Suprapubic skin (tissue), 4 donors: ENCODE measurements at places on chromosomes 5 and 9. TPM values are rescaled to one million over a fixed set of nuclear protein-coding genes. Genes with fewer than 3 reads are reported as not detected.

AFAP1L1 gene
- total RNA-seq, result 11.6 TPM

ANKRD18B gene
- 9.5 TPM for total RNA-seq

PCDHA9 gene
- 0.34 TPM for total RNA-seq

NMUR2 gene
- not detected for total RNA-seq

POMT1 gene
- 62.0 TPM for total RNA-seq

- DNase-seq, result no peak
These were observed 74.0 kb downstream of the UBAP1 start for GRCh38 chr9:34252670-34253459.

- no peak for DNase-seq
These were observed 91.0 kb downstream of the HSPA4 start for GRCh38 chr5:133142782-133143181.

GRCh38 chr5:143236682-143237081, 166.8 kb downstream of the NR3C1 start:
- no peak for DNase-seq

GRCh38 chr5:80151890-80152289, 104.0 kb downstream of the SERINC5 start:
- no peak for DNase-seq

DNA sequence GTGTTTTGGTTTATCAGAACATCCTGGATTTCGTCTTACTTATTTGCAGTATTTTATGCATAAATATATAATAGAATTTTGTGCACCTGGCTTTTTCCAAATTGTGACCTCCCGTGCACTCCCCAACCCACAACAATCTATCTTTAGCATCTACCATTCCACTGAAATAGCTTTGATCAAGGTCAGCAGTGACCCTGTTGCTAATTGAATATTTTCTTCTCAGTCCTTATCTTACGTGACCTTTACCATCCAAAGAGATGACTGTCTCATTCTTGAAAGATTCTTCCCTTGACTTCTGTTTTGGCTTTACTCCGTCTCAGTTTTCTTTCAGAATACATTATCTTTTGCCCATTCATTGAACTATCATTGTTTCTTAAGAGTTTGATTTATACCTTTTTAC, 18.4 kb downstream of the NDUFS4 start:
- DNase-seq, result no peak

DNA sequence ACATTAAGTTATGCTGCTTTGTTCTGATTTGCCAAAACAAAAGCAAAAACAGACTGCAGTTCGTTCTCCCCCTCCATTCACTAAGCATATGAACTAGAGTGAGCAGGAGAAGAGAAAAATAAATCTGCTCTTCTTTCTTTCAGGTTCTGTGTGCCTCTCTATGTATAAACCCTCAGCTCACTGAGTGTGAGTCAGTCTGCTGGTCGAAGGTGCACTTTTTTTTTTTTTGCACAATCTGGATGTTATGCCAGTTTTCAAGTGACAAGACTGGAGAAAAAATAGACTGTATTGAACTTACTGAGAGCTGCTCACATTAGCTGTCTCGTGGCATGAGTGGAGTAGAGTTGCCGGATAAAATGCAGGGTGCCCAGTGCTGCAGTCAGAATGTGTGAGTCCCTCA, 244.6 kb upstream of the ATP10B start:
- DNase-seq, result no peak

- DNase-seq, result no peak
These were observed 10.5 kb upstream of the TRIM36 start for GRCh38 chr5:115180165-115180709.

DNA sequence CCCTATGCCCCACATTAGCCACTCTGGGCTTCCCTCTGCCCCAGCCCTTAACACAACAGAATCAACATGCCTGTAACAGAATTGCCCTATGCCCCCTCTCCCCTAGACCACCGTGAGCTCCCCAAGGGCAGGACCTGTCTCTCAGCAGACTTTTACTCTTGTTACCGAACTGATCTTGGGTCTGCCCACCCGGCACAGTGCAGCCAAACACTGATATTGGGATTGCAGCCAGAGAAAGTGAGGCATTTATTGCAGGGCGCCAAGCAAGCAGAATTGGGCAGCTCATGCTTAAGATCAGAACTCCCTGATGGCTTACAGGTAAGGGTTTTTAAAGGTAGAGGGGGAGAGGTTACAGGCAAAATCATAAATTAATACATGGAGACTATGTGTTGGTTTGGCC, 33.5 kb upstream of the KCNIP1 start:
- no peak for DNase-seq

DNA sequence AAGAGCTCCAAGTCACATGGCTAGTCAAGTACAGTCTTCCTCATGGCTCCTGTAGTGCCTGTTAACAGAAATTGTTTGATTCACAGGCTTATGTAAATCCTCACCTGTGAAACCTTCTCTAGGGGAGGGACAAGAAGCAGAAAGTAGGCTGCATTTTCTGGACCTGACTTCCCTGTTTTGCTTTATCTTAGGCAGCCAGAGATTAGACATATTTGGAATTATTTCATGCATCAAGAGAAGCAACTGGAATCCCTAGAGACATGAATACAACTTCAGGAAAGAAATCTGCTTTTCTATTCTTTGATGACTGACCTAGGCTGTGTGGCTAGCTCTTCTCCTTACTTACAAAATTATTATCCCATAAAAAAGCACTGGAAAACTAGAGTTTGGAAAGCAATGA, 52.3 kb downstream of the CAST start:
- no peak for DNase-seq

GRCh38 chr9:114166614-114167572, 11.6 kb downstream of the COL27A1 start:
- no peak for DNase-seq

DNA sequence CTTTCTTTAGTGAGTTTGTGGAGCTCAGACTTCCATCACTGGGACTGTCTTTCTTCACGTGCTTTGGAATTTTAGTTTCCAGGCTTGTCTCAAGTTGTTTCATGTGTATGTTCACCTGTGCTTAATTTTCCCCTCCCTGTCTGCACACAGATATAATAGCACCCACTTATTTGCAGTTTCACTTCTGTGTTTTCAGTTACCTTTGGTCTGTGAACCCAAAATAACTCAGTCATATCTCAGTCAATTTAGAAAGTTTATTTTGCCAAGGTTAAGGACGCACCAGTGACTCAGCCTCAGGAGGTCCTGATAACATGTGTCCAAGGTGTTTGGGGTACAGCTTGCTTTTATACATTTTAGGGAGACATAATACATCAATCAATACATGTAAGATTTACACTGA, 330.4 kb downstream of the ICE1 start:
- DNase-seq, result no peak

- DNase-seq, result no peak
These were observed 140.3 kb downstream of the AOPEP start for GRCh38 chr9:94866770-94867169.

DNA sequence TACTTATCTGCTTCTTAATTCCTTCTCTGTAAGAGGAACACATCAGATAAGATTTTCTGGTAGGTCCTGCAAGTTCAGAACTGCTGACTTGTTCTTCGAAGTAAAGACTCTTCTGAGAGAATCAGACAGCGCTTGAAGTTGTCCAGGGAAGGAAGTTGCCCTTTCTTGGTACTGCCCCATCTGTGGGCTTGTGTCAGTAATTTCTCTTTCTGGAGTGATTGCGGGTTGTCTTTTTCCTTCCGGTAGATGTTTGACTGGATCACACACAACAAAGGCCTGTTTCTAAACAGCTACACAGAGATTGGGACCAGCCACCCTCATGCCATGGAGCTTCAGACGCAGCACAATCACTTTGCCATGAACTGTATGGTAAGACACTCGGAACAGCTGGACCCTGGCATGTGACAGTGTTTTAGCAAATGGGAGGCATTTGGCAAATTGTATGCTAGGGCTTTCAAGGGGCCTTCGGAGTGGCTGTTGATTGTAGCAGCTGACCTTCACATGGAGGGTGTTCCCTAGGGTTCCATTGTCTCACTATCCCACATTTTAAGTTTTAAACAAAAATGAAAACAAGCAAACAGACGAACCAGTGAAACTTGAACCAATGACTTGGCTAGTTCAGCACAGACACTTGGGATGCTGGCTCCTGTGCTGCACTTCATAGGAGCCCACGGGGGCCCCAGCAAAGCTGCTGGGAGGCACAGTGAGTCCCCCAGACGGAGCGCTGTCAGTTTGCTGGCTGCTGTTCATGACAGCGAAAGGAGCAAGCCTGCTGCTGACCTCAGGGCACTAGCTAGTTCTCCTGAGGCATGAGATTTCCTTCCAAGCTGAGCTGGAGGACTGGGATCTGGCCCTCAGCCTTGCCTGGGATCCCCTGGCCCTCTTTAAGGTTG, 149.9 kb downstream of the TRIO start:
- no peak for DNase-seq
